ENCODE measurements at places on chromosomes 16 and 17. TPM values are rescaled to one million over a fixed set of nuclear protein-coding genes. Genes with fewer than 3 reads are reported as not detected.

GRCh38 chr16:3580686-3581085 is 3.5 kb upstream of the NLRC3 start:
- DNase-seq, result no peak

Gene CCL17
- not detected for total RNA-seq

DNA sequence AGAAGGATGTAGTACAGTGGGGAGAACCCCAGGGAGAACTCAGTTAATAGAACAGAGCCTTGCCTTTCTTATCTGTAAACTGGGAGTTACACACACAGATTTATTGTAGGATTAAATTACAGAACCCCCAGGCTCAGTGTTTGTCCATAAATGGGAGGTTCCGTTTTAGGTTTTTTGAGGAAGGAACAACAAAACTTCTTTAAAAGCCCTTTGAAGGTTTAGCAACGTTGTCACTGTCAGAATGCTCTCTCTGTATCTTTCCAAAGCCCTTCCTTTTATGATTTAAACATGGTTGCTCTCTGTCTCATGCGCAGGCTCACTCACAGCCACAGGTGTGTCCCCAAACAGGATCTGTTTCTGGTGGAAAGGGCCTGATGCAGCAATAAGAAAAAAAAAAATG is 9.4 kb upstream of the GNA13 start:
- DNase-seq, result no peak

DNA sequence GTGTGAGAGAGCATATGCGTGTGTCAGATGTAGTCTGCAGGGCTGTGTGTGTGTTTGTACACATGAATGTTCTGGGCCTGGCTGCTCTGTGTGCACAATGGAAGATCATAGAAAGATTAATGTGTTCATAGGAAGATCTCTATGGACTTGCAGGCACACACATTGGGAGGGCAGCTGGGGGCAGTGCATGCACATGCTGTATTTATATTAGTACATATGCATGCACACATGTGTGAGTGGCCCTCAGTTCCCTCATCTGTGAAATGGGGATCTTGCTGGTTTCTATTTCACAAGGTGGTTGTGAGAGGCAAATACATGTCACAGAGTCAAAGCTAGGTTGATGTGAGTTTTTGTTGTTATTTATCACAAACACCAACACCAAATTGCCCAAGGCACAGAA is 2.1 kb downstream of the CA7 start:
- no peak for DNase-seq

GRCh38 chr16:79943736-79944135 is 343.2 kb upstream of the MAF start:
- no peak for DNase-seq

Gene TEX14
- 0.32 TPM for total RNA-seq

DNA sequence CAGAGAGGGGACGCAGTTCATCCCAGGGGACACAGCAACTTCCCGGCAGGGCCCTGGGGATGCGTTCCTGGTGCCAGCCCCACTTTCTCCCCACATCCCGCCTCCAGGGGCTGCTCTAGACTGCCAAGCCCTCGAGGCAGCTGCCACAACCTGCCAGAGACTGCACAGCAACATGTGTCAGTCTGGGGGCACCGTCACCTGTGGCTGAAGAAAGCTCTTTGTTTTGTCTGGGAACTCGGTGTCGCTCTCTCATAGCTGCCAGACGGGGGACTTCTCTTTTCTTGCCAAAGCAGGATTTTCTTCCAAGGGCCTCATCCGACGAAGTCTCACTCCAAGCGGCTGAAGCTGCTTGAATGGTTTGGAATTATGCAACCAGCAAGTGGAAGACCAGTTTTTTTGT is 43.7 kb downstream of the COTL1 start:
- DNase-seq, result no peak

GRCh38 chr17:76575570-76575969 is 10.1 kb downstream of the ST6GALNAC2 start:
- no peak for DNase-seq

GRCh38 chr16:58211245-58211644 is 13.3 kb upstream of the CSNK2A2 start:
- DNase-seq, result no peak

GRCh38 chr16:50381679-50382440 is 13.1 kb upstream of the BRD7 start:
- DNase-seq, result no peak

- DNase-seq, result no peak
These were observed 147.8 kb upstream of the RPL38 start for GRCh38 chr17:74055508-74056160.

DNA sequence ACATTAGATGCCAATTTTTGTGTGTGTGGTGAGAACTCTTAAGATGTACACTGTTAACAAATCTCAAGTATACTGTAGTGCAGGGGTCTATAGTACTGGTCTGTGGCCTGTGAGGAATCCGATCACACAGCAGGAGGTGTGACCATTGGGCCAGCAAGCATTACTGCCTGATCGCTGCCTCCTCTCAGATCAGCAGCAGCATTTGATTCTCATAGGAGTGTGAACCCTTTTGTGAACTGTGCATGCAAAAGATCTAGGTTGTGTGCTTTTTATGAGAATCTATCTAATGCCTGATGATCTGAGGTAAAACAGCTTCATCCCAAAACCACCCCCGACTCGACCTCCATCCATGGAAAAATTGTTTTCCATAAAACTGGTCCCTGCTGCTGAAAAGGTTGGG is 12.6 kb downstream of the ZNF267 start:
- no peak for DNase-seq

Gene OTOP2
- total RNA-seq, result not detected

Gene GAST
- total RNA-seq, result not detected

DNA sequence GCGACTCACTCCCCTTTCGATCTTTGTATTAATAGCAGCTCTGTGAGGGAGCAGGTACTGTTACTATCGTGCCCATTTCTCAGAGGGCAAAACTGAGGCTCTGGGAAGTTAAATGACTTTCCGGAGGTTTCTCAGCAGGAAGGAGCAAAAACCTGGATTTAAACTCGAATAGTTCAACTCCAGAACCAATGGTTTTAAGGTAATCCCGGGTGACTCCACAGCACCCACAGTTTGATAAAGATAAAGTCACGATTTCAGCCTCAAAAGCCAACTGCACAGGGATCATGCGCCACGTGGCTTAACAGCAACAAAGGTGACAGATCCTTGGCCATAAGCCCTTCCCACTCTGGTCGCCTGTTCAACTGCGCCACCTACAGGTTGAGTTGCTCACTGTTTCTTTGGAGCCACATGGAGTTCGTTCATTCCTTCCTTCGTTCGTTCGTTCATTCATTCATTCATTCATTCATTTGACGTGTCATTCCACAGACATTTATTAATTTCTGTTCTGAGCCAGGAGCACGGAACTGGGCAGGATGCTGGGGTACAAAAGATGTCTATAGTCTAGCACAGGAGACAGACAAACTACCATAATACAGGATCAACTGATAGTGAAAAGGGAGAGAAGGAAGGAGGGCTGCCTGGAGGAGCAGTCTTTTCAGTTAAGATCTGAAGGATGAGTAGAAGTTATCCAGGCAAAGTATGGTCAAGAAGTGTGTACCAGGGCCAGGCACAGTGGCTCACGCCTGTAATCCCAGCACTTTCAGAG is 134.8 kb downstream of the HS3ST2 start:
- DNase-seq, result peak; percentile 60

DNA sequence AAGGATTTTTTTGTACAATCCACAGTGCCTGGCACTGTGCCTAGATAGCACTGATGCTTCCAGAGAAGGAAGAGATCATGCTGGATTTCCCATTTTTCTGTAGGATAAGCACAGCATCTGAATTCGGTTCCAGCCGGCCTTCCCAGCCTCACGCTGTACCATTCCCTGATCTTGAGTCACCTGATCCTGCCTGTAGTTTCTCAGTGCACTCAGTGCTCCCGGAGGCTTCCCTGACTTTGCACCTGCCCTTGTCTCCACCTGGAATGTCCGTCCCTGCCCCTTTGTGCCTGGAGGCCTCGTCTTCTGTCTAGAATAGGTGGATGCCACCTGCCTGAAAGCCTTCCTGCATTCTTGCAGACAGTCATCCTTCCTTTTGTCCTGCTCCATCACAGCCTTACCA is 179.9 kb downstream of the CCDC182 start:
- DNase-seq, result no peak

- no peak for DNase-seq
These were observed 51.5 kb upstream of the CBX4 start for GRCh38 chr17:79890706-79891105.

DNA sequence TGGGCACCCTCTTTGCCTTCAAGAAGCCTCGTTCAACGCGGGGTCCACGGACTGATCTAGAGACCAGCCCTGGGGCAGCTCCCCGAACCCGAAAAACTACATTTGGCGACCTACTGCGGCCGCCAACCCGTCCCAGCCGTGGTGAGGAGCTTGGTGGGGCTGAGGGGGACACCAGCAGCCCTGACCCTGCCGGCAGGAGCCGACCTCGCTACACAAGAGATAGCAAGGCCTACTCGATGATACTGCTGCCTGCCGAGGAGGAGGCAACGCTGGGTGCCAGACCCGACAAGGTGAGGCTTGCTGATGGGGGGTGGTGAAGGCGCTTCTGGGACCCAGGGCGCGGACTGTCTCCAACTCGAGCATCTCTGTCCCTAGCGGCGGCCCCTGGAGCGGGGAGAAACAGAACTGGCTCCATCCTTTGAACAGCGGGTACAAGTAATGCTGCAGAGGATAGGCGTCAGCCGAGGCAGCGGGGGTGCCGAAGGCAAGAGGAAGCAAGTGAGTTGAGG is 5.6 kb downstream of the ACD start:
- DNase-seq, result no peak

Gene FBXW10
- 0.86 TPM for total RNA-seq

DNA sequence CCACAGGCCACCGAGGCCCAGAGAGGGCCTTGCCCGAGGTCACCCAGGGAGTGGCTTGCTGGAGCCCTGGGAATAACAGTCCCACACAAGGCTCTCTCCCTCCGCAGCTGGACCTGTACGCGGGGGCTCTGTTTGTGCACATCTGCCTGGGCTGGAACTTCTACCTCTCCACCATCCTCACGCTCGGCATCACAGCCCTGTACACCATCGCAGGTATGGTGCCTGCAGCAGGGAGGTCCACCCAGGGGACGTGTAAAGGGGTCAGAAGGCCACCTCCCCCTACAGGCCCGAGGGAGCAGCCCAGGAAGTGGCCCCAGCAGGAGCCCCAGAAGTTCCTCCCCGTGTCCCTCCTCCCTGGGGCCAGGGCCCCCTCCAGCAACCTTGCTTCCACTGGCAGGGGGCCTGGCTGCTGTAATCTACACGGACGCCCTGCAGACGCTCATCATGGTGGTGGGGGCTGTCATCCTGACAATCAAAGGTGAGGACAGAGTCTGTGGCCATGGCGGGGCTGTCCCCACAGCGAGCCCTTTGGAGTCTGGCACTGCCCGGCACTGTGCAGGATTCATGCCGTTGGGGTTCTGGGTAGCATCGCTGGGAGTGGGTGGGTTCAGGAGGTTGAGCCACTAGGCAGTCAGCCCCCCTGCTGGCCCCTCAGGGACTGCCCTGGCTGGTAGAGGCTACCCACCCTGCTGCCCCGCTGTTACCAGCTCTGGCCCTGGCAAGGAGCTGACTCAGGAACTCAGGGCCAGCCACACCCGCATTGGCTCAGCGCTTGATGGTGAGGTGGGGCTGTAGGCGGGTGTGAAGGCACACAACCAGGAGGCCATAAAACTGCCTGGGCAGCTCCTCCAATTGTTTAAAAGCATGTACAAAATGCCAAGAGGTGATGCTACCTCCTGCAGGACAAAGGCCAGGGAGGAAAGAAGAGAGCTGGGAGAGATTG is 17.3 kb downstream of the SLC5A10 start:
- peak; percentile 82 for DNase-seq

DNA sequence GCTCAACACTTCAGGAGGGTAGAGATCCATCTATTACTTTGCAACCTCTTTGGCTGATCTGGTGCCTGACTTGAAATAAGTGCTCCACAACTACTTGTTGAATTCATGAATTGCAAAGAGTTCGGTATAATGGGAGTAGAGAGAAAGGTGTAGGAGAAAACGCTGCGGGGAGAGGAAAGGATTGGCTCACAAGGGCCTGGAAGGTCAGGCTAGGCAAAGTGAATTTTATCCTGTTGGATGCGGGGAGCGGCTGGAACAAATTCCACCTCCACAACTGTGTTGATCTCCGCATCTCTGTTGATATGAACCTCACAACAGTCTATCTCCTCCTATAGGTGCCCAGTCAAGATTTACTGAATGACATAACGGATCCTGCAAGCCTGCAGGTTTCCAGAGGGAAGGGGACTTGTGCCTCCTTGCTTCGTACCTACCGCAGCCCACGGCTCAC is 684 bp downstream of the SLX4 start:
- DNase-seq, result no peak

Gene TNFRSF13B
- 0.32 TPM for total RNA-seq

DNA sequence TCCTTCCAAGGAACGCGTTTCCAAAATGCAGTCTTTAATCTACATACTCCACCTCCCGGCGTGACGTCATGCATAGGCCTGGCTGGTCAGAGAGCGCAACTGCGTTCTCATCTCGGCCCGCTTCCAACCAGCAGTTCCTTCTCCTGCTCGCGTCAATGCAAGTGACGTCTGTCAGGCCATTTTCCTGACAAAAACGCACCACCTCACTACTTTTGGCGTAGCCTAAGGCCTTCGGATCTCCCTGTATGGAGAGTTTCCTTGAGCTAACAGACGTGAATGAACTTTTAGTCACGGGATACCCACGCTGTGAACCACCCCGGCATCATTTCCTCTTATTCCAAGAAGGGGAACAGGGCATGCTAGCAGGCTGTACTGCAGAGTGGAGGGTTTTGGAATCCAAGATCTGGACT is 25.0 kb downstream of the TEX14 start:
- peak; percentile 69 for DNase-seq

GRCh38 chr17:82446124-82446523 is 4.4 kb downstream of the CYBC1 start:
- no peak for DNase-seq

DNA sequence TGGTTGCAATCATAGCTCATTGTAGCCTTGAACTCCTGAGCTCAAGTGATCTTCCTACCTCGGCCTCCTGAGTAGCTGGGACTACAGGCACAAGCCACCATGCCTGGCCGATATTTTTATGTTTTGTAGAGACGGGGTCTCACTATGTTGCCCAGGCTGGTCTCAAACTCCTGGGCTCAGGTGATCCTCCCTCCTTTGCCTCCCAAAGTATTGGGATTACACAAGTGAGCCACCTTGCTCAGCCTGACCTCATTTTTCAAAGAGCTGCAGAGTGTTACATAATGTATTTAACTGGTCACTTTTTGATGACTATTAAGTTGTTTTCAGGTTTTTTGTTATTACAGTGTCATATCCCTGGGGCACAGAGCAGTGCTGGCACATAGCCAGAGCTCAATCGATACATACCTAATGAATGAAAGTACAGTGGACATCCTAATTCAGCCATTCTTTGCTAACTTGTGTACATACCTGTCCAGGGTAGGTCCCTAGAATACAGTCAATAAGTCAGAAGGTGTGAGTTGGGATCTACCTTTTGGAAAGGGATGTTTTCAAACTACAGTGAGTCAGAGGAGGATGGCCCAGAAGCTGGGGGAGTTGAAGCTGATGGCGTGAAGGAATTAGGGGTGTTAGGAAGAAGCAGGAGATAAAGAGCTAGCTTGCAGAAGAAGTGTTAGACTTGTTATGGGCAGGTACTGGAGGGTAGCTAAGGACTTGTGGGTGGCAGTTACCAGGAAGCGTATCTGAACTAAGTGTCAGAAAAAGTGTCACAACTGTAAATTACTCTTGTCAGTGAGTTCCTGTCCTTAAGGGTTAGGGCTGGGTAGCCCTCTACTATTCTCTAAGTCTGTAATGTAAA is 20.1 kb upstream of the CYLD start:
- peak; percentile 79 for DNase-seq

GRCh38 chr16:75095204-75095621 is 21.4 kb downstream of the LDHD start:
- DNase-seq, result no peak

All from mucosa of gallbladder (tissue), 1 donor.